ENCODE measurements at places on chromosomes 13 and 19.

GRCh38 chr13:76160961-76161925, 525.1 kb downstream of the LMO7 start:
- no peak for DNase-seq

DNA sequence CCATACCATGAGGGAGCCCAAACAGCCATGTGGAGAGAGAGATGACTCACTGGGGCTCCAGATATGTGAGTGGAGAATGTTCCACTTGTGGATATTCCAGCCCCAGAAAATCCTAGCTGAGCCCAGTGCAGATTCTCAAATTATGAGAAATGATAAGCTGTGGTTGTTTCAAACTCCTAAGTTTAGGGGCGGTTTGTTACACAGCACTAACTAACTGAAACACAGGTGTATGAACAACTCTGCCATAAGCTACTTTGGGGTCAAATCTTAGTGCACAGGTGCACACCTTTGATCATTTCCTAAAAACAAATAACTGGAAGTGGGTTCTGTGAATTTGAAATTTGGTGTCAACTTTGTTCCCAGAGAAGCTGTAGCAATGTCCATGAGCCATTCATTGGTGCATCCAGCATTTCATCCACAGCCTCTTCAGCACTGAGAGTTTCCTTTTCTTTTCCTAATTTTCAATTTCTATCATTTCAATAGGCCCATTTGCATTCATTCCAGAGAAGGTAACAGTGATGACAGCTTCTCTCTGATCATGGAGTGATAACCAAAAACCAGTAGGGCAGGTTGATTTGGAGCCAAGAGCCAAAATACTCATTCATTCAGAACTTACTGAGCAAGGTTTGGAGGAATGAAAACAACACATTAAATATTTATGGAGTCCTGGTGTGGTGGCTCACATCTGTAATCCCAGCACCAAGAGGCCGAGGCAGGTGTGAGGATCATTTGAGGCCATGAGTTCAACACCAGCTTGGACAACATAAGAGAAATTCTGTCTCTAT, 8.8 kb upstream of the CLPP start:
- DNase-seq, result no peak

DNA sequence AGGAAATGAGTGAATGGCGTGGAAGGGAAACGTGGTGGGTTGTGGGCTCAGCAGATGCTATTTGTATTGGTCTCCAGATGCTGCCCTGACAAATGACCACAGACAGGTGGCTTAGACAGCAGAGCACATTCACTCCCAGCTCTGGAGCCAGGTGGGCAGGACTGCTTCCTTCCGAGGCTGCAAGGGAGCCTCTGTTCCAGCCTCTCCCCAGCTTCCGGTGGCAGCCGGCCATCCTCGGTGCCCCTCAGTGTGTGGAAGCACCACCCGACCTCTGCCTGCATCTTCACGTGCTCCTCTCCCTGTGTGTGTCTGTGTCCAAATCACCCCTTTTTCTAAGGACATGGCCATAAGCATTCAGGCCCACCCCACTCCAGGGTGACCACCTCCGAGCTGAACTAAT, 105.1 kb downstream of the SOX1 start:
- no peak for DNase-seq

- no peak for DNase-seq
Measured at GRCh38 chr13:90793261-90793820, 554.1 kb upstream of the MIR17HG start.

DNA sequence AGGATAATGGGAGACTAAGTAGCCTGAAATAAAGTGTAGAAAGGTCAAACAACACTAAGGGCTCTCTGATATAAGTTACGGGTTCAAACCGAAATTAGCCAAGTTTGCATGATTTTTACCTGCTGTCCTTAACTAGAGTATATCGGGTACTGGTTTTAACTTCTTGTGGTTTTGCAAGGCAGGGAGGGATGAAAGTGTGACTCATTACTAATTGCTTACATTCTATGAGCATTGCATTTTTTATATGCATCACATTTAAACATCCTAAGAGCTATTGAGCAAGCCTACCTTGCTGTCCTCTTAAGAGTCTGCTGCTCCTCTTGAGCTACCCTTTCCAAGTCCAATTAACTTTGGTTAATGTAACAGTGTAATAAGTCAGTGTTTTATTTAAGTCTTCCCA, 415.4 kb downstream of the SLITRK5 start:
- no peak for DNase-seq

GRCh38 chr19:57227502-57227901, 3.3 kb upstream of the AURKC start:
- no peak for DNase-seq

DNA sequence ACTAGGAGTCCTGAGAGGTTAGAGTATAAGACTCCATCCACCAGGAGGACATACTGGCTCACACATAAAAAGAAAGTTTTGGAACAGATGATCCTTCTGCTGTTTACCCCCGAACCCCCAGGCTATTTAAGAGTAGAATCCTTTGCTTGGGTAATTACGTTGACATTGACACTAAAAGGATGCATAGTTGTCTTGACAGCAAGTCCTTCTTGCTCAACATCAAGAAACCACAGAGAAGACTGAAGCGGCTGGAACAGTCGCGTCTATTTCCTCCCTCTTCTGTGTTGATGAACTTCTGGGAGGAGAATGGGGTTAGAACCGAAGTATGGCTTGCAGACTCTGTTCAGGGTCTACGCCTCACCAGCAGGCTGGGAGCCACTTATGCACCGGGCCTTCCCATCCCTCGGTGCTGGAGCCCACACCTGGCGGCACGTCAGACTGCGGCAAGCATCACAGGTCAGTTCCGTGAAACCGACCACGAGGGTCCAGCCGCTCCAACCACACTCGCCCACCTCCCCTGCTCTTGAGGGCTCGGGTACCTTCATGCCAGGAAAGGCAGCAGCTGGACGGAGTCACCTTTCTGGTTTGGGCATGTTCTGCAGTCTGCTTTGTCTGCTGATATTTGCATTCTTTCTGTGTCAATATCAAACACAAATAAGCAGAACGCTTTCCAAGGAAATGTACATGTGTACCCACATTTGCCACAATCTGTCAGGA, 42.4 kb upstream of the RANBP3 start:
- DNase-seq, result no peak

- DNase-seq, result no peak
Measured at GRCh38 chr19:10742476-10742875, 24.6 kb downstream of the DNM2 start.

Measured in endothelial cell (in vitro differentiated cells).